Choroid plexus epithelial cell (primary cell): ENCODE measurements at places on chromosomes 5 and 9.

- peak; percentile 26 for DNase-seq
These were observed 464.5 kb upstream of the RGMB start for GRCh38 chr5:98308960-98309359.

DNA sequence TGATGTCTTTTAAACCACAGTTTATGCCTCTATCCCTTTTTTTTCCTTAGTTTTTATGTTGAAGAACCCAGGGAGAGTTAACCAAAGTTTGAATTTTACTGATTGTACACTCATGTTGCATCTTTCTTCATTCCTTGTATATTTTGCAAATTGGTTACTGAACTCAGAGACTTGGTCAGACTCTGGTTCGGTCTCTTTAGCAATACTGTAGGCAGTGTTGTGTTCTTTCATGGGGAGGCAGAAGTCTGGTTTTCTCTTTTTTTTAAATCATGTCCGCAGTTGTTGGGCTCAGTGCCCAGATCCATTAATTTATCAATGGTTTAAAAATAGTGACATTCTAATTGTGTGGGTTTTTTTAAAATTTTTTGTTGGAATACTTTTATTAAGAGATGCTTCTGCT, 23.4 kb downstream of the UBE2R2 start:
- no peak for DNase-seq

DNA sequence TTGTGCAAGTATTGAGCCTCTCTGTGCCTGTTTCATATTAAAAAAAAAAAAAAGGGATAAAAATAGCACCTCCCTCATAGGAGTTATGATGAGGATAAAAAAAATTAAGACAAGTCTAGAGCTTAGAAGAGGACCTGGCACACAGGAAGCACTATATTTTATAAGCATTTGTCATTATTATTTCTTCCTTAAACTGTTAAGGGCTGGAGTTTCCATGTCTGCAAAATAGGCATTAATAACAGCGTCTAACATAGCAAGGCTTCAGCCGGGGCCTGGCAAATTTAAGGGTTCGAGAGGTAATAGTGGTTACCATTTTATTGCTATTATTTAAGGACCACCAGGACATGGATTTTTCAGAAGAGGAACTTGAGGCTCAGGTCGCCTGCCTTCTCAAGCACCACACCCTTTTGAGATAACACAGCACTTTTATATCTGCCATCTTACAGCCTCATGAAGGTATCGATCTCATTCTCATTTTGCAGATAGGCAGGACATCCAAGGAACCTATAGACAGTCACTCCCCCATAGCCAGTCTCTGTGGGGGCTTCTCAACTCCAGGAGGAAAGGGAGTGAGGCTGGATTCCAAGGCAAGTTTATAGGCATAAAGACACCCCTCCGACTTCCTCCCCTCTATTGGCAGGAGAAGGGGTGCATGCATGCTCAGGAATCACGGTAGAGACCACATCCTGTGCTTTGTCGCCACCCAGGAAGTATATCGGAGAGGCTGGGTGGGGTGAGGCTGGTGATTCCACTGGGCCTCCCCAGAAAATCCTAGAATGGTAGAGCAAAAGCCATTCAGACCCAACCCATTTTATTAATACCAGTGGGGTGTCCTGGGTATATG, 2.4 kb downstream of the ANXA6 start:
- DNase-seq = no peak

GRCh38 chr9:86585422-86586143, 231.4 kb upstream of the TUT7 start:
- DNase-seq = peak; percentile 38

- DNase-seq = no peak
These were observed 42.0 kb downstream of the WNK2 start for GRCh38 chr9:93225892-93226291.

DNA sequence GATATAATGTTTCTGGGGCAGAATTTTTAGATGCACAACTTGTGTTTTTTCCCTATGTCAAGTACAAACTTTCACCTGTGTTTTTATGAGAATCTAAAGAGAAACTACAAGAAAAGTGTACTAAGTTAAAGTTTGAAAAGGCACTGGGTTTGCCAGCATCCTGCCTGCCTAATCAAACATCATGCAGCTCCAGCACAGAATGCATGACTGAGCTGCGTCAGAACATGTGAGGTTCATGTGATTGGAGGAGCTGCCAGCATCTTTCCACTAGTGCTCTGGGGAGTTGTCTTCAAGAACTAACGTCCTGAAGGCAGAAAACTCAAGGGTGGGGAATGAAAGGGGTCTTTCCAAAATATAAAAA, 46.1 kb upstream of the RIC1 start:
- peak; percentile 80 for DNase-seq

GRCh38 chr5:134934202-134934601, 29.3 kb downstream of the PCBD2 start:
- DNase-seq = no peak

GRCh38 chr9:5846501-5846921, 13.6 kb upstream of the ERMP1 start:
- peak; percentile 67 for DNase-seq

- peak; percentile 70 for DNase-seq
These were observed 69.6 kb upstream of the PRRC1 start for GRCh38 chr5:127447827-127448226.

DNA sequence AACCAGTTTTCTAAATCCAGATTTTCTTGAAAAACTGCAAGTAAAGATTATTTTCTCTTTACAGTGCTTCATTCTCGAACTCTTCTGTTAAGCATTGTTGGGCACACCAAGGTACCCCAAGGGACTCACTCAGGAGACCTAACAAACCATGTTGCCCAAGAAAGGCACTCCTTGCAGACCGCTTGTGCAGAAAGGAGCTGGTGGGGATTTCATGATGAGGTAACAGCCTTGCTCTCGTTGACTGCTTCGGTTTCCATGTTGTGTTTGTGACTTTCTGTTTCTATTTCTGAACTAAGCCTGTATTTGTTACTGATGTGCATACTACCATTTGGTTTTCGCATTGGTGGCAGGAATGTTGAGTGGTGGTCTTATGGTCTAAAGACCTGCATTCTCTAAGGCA, 266.6 kb upstream of the DAP start:
- no peak for DNase-seq

DNA sequence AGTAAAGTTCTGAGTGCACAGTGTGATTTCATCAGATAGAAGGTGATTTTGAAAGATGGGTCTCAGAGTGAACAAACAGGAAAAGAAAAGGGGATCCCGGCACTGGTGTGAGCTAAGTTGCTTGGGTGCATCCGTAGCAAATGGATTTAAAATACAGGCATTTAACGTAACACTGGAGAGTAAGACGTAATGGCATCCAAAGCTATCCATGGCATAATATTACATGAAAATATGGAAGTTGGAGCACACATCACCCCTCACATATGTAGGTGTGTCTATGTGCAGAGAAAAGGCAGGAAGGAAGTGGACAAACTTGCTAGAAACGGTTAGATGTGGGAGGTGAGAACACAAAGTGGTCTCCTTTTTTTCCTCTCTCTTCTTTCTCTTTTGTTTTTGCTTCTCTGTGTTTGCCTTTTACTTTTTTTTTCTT, 38.2 kb upstream of the SEMA4D start:
- no peak for DNase-seq

DNA sequence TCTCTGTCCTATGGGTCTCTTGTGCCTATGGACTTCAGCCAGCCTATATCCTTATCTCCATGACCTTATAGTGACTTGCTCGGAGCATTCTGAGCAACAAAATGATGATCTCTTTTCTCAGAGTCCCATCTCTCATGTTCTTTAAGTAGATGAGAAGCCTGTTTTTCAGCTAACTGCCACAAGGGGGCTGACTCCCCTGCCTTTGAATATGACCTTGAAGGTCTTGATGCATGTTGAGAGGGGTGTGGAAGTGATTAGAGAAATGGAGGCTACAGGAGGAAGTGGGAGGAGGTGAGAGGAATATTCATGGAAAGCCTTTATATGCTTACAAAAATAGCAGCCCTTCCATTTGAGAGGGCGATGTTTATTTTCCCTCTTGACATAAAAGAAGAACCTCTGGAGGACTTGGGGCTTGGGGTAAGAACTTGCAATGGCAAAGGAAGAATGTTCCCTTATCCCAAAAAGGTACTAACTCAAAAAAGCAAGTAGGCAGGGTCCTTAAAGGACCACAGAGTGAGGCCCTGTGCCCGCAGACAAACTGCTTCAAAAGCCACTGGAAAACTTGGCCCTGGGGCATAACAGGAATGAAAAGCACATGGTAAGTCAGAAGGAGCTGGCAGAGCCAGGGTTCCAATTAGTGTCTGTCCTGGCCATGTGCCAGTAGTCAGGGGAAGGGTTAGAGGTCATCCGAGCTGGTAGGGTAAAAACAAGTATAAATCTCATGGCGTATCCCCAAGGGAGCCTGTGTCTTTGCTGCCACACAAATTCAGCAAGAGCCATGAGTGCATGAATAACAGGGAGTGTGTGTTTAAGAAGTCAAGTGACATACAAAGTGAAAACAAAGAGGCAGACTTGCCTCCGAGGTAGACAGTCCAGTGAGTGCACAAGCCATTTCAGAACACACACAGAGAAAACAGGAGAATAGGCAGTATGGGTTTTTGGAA, 39.1 kb downstream of the FGD3 start:
- DNase-seq = peak; percentile 36

DNA sequence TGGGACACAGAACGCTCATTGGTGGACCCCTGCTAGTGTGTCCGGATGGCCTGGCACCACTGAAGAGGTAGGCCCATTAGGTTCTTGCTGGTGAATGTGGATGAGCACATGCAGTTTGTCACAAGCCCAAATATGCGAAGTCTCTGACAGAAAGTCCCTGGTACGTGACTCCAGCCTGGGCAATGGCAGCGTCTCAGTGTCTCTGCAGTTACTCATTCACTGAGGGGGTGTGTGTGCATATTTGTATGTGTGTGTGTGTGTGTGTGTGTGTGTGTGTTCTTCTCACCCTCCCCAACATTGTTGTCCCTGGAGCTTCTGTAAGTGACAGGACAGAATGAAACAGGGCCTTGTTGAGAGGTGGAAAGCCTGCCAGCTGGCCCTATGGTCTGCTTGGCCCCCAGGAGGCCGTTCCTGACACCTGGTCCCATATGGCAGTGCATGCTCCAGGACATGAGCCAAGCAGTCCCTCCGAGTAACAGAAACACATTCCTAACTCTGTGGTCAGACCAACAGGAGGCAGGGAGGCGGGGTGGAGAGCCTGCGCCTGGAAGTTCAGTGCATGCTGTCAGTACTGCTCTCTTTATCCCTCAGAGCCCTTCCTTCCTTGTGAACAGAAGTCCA, 169.9 kb downstream of the SLC28A3 start:
- DNase-seq = peak; percentile 98

DNA sequence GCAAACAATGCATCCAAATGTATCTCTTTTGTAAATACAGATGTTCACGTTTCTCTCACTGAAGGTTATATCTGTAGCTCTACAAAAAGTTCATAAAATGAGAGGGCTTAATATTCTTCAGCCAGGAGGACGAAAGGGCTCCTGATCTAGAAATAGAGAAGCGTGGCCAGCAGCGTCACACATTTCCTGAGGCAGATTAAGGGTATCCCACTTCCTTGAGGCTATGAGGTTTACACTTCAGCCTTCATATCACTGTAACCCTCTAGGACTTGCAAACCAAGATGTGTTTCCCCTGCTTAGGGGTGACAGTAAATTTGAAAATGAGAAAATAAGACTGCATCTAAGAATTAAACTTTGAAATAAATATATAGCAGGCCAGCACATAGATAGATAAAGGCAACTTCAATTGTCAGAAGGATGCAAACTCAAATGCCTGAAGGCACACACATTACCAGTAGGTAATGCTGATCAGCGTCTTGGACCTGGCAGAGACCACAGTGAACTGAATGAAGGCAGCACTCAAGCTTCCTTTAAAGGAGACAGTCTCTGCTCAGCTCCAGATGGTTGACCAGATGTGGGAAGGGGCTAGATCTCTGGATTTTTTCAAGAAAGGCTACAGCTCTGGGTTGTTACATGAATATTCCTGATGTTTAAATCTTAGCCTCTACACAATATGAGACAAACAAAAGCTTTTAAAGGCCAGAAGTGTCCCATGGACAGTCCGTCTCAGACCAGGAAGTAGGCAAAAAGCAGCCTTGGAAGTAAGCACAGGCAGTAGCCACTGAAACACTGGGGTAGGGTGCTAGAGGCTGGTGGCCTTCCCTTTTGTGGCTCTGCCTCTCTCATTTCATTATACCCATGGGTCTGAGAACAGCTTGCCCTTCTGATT, 197.7 kb downstream of the MCTP1 start:
- no peak for DNase-seq

DNA sequence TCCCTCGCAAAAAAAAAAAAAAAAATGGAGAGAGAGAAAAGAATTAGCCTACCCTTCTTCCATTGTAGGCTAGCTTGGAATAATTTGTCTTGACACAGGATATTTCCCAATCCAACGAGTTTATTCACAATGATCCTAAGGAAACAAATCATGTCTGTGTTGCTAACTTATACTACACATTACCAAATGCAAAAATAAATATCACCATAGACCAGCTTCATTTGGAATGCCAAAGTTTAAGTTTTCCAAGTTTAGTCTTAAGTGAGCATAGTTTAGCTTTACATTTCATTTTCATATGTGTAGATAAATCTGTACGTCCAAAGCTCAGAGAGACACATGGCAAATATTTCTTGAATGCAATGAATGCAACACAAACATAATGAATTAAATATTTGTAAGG, 1106.2 kb upstream of the DMAC1 start:
- DNase-seq = no peak

DNA sequence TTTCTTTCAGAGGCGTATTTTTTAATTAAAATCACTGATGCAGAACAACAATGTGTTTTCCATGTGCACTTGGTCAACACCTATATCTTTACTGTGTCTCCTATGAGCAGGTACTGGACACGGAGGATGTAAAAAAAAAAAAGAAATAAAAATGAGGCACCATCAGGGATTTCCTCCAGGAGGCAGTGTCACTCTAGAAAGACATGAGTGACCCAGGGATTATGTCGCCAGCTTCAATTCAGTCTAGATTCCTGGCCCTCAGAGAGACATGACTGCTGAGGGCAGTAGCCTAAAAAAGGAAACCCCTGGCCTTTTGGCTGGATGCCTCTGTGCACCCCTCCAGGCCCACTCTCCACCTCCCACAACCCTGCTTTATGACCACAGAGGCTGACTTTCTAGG, 18.3 kb upstream of the IL33 start:
- DNase-seq = peak; percentile 63

DNA sequence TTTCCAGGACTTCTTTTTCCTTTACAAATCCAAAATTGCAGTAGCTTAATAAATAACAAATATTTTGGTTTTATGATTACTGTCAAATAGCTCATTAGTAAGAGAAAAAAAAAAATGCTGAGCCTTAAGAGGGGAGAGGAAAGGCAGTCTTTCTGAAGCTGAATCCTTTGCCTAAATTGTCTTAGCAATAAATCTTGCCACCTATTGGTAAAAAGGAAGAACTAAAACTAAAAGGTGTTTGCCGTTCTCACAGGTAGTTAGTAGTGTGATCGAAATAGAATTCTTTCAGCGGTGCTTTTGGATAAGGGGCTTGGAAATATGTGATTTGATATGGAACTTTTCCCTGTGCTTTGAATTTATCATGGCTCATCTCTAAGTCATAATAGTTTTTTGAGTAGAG, 31.2 kb downstream of the PIK3R1 start:
- DNase-seq = no peak
